Stimulated activated CD4-positive, alpha-beta T cell treated with anti-CD3 and anti-CD28 coated beads, Interleukin-4, amount 100 ng/mL, for 4 hours (primary cell): ENCODE measurements at places on chromosomes 5 and 9.

- no peak for DNase-seq
These were observed 114.7 kb downstream of the SNX18 start for GRCh38 chr5:54632131-54632701.

GRCh38 chr9:132795511-132796303, 82.4 kb downstream of the AK8 start:
- no peak for DNase-seq

- no peak for DNase-seq
These were observed 57.4 kb downstream of the SFXN1 start for GRCh38 chr5:175535796-175536195.

DNA sequence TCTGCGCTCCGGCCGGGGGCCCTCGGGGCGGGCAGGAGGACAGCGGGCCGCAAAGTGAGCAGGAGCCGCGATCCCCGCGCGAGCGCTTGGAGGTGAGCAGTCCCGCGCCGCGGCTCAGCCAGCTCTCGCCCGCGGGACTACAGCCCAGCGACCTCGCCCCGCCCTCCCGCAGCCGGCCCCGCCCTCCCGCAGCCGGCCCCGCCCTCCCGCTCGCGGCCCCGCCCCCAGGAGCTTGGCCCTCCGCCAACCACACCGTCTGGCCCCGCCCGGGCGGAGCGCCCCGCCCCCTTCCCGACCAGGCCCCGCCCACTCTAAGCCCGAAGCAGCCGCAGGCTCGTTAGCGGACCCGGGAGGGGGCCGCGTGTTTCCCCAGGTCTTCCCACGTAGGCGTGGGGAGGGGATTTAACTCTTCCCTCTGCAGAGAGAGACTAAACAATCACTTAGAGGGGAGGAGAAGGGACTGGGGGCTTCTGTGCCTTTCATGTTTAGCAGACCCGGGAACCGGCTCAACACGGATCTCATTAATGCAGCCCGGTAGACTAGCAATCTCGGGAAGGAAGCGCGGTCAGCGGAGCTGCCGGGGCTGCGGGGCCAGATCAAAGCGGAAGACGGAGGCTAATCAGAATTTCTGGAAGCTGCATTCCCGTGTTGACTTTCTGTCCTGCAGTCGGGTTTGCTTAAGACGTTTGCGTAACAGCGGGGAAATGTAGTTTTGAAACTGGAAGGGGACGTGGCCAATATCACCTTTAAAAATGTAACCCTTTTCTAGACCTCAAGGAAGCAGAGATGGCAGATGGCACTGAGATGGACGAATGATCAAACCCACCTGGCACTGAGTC, at the start of gene MYO10:
Gene MYO10 (minus strand): TSS at position 139 of the 839 bp plus-strand sequence. CDS start 480 bp downstream, outside the sequence.
- DNase-seq, result peak; percentile 72

DNA sequence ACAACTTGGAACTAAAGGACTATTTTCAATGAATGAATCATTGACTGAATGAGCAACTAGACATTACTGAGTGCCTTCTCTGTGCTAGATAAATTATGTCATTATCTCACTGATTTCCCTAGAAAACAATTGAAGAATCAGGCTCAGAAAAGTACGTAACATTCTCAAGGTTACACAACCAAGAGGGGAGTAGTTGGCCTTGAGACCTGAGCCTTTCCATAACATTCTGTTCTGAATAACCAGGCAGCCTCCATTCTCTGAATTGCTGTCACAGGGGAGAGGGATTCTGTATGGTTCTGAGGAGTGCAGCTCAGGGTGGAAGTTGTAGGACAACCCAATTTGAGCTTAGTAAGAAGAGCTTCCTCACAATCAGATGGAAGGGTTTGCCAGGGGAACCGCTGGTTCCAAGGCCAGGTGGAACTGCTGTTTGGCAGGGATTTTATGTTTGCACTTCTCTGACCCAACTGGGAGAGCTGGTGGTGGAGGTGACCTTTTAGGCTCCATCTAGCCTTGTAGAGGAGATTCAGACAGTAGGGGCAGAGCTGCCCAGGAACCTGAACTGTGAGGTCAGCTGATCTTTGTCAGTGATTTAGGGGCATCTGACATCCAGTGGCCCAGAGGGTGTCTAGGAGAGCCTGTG, 16.3 kb downstream of the POLR1E start:
- no peak for DNase-seq

- no peak for DNase-seq
These were observed 85.0 kb downstream of the PRRT1B start for GRCh38 chr9:131630205-131630831.

DNA sequence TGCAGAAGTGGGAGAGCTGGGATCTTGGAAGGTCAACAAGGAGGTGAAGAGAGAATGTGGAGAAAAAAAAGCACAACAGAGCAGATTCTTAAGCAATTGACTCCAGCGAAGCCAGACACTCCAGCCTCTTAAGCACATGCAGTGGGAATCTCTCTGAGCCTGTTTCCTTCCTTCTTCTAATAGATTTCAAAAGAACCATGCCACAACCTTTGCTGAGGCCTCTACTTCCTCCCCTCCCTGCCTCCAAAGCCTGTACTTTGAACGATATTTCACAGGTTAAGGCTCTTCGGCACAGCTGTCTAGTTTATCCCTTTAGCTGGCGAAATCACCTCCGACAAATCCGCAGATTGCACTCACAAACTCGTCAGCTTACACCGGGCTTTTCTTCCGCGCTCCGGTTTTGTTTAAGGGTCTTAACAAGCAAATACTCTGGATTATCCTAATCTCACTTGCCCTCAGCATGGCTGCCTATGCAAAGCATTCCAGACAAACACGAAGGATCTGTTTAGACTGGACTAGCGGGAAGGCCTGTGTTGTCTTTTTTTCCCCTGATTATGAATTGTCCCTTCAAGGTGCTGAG, 211.6 kb upstream of the PANK3 start:
- DNase-seq, result no peak

- no peak for DNase-seq
These were observed 83.6 kb downstream of the MACROH2A1 start for GRCh38 chr5:135315386-135315785.

GRCh38 chr5:15695215-15695731, 195.3 kb downstream of the FBXL7 start:
- no peak for DNase-seq

DNA sequence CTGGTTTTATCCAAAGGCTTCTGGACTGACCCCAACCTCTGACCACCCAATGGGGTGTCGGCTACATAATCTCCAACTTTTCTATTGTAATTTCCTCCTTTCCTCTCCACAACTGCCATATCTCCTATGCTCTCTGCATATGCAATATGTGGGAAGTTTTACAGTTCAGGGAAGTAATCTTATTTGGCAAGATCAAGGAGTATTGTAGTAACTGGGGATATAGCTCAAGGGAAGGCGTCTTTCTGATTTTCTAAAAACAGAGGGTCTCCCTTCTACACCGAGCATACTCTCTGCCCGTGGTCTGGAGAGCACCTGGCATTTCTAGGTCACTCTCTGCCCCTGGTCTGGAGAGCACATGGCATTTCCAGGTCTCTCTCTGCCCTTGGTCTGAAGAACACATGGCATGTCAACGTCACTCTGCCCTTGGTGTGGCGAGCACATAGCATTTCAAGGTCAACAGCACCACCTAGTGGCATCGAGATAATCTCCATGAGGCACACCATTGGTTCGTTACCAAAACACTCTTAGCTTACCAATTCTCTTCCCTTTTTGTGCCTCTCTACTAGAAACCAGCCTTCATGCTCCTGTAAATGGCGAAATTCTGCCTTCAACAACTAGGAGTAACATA, 616.4 kb upstream of the NUDT12 start:
- no peak for DNase-seq

DNA sequence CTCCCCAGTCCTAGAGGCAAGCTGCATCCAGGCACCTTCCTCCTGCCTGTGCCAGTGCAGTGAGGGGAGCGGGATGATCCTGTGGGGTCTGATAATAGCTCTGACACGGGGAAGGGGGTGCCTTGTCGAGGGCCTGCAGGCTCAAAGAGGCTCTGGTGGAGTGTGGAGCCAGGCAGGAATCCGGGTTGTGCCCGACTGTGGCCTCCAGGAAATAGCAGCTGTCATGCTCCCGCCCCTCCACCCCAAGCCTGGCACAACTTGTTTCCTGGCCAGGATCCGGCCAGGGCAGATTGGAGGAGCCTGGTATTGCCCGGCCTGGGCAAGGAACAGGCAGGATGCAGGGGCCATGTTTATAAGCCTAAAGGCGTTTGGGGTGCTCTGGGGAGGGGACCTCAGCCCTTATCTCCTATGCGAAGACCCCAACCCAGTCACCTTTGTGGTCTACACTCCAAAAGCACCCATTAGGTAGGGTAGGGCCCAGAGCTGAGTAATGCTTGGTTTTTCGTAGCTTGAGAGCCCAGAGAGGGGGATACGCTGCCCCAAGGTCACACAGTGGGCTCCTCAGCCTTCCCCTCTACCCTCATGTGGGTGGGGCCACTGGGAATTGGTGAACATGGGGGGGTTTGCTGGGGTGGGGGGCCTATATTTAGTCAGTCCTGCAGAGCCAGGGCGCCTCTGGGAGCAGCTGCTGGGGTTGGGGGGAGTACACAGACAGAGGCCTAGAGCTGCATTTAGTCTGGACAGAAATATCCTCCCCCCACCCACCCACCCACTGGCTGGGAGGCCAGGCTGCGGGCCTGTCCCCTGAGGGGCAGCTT, 12.2 kb downstream of the CXXC5 start:
- no peak for DNase-seq

DNA sequence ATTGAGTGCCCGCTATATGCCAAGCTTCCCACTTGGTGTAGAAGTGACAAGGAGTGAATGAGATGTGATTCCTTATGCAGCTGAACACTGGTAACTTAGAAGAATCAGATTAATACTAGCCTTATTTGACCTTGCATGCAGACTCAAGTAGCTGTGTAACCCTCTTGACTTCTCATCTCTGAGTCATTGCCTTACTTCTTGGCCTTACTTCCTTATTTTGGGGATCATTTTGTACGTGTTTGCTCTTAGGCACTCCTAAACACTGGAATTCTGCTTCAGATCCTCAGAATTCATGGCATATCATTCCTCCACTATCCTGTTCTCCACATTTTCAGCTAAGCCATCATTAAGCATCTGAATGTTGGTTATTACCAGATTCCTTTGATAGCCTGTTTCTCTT, 948.9 kb upstream of the ARRDC3 start:
- DNase-seq, result no peak

DNA sequence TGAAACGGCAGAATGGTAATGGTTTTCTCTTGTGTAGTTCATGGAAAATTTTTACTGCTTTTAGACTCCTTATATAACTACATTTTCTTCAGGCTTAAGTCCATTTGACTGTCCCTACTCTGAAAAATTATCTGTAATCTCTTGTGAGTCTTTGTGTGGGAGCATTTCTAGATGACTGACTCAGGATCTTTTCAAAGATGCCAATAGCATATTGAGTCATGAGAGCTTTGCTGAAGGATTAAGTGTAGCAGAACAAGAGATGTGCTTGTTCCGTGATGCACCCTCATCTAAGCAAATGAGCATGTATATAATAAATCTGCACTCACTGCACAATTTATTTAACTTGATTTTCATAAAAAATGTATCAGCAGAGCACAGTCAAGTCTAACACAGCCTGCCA, 298.7 kb upstream of the CDH6 start:
- DNase-seq, result no peak

GRCh38 chr5:50727149-50727496, 60.7 kb downstream of the PARP8 start:
- DNase-seq, result no peak

DNA sequence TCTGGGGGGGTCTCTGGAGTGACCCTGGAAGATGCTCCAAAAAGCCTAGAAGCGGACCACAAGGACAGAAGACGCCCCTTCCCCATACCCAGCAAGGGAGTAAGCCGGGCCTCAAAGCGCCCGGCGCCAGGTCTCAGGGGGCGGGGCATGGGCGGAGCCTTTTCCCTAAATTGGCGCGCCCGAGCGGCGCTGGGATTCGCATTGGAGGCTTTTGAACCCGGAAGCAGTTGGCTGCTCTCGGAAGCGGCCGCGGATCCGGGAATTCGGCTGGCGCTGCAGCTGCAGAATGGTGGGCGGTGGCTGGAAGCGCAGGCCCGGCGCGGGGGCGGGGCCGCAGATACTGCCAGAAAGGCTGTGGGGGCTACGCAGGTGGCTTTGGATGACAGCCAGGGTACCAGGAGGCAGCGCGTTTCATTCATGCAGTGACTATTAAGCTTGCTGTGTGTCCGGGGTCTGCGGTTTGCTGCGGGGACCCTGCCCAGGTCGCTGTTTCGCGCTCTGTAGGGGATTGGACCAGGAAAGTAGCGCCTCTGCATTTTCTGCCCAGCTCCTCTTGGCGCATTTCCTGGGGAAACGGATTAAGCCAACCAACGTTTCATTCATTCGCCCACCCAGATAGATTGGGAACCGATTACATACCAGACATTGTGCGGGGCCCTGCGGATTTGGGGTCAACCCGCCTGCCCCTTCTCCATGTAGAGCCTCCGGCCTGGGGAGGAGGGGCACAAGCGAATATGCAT, 83.0 kb upstream of the FREM1 start:
- peak; percentile 63 for DNase-seq

DNA sequence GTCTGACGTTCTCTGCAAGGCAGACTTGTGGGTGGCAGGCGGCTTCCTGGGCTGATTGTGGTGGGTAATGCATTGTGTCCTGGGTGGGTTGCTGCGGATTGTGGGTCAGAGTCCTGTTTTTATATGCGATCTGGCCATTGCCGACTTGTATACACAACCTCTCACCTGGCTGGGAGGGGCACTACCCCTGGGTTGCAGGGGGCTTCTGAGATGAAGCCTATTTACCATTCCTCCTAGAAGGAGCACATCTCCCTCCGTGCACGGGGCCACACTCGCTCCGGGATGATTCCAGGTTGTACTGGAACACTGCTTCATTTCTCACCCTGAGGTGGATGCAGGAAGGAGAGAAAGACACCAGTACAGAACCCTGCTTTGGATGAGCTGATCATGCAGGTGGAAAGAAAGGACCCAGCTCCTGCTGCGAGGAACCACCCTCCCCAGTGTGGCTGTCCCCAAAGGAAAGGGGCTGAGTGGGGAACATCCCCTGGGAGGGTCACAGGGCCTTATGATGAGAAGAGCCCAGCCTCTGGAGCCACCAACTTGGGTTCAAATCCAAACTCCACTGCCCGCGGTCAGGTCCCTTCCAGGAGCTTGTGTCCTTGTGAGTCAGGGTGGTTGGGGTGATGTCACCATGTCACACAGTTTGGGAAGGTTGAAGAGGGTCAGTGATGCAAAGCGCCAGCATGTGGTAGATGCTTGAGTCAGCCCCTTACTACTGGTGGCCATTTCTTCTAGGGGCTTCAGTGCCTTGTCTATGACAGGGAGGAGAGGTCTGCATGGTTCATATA, 151.8 kb upstream of the COL5A1 start:
- no peak for DNase-seq

DNA sequence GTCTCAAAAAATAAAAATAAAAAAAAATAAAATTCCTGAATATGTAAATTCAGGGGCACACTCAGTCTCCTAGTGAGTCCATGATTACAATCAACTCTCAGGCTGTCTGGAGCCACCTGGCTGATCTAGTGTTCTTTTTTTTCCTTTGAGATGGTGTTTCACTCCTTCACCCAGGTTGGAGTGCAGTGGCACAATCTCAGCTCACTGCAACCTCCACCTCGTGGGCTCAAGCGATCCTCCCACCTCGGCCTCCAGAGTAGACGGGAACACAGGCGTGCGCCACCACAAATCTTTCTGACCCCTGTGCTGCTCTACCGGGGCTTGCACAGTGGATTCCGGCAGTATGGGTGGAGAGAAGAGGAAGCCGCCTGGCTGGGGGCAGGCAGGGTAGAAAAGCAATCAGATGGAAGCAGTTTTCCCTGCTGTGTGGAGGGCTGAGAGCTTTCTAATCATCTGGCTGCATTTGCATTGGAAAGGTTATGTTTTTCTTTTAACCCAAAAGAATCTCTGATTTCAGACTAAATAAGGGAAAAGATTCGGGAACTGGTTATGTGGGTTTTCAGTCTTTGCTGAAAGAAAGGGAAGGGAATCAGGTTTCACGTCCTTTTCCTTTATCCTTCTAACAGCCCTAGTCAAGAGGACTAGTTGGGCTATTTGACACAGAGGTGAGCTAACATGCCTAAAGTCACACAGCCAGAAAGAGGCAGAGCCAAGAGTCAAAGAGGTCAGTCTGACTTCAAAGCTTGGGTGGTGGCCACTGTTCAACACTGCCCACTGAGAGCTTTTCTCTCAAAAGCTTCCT, 26.3 kb upstream of the CORO2A start:
- DNase-seq, result no peak
